Stimulated activated CD4-positive, alpha-beta T cell treated with anti-CD3 and anti-CD28 coated beads, Interleukin-2, amount 100 ng/mL, for 24 hours (primary cell): ENCODE measurements at places on chromosomes 16 and 17.

GRCh38 chr16:64011650-64012049, 1110.2 kb downstream of the CDH11 start:
- DNase-seq, result no peak

- peak; percentile 41 for DNase-seq
Observed at GRCh38 chr17:15957206-15957605, 12.3 kb downstream of the ADORA2B start.

DNA sequence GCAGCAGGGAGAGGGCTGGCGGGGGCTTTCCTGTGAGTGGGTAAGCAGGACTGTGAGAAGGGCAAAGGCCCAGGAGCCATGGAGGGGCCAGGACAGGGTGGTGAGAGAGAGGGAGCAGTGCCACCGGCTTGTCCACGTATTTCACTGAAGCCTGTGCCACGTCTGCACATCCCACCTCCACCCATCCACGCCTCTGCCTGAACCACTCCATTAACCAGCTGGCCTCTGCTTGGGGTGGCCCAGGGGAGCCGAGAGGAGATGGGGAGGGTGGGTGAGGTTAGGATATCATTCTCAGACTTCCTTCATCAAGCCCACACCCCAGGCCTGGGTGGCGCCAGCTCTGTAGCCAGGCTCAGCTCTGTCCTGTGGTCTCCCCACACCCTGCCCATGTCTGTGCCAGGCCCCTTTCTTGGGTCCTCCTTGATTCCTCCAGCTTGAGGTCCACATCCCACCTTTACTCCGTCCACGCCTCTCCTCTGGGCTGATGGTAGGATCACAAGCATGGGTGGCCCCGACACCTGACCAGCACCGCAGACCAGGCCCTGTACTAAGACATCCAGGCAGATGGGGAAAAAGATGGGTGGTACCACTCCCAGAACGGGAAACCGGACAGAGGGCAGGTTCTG, 3.2 kb upstream of the FN3K start:
- no peak for DNase-seq

DNA sequence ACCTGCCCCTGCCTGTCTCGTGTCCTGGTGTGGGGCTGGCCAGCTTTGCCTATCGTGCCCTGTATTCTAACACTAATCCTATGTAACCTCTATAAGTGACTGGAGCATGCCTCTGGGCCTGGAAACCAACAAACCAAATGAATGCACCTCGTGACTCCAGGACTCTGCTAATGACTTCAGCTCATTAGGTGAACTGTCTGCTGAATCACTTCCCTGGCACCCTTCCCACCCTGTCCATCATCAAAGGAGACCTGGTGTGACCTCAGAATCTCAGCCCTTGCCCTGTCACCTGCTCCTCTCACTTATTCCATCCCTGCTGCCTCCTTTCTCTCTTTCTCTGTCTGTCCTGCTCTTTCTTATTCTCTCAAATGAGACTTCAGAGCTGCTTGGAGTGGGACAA, 322.4 kb downstream of the CBLN1 start:
- no peak for DNase-seq

GRCh38 chr17:5557990-5558389, 26.3 kb downstream of the NLRP1 start:
- no peak for DNase-seq

DNA sequence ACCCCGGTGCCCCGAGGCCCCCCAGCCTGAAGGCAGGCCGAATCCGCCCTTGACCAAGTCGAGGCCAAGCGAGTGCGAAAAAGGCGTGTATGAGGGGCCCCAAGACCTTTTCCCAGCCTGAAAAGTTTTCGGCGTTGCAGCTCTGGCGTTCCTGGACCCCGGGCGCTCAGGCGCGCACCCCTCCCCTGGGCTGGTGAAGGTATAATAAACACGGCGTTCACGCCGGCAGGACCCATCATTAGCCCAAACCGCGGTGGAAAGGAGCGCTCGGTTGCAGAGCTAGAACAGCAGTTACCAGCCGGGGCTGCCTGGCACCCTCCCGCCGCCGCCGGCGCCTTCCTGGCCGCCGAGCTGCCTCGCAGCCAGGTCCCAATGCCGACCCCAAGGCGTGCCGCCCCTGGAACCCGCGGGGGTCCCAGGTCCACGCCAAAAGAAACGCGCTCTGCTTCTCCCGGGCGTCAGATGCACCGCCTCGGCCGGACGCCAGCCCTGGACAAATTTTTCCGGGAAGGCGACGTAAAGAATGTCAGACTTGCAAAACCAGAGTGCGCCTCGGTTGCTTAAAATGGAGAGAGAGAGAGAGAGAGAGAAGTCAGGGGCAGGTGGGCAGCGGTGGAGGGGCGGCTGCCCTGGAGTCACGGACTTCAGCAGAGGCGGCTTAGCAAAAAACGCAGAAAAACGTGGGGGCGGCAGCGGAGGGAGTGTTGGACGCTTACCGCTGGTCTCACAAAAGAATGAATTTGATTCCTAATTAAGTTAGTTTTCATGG, 11.5 kb upstream of the FOXF1 start:
- no peak for DNase-seq

DNA sequence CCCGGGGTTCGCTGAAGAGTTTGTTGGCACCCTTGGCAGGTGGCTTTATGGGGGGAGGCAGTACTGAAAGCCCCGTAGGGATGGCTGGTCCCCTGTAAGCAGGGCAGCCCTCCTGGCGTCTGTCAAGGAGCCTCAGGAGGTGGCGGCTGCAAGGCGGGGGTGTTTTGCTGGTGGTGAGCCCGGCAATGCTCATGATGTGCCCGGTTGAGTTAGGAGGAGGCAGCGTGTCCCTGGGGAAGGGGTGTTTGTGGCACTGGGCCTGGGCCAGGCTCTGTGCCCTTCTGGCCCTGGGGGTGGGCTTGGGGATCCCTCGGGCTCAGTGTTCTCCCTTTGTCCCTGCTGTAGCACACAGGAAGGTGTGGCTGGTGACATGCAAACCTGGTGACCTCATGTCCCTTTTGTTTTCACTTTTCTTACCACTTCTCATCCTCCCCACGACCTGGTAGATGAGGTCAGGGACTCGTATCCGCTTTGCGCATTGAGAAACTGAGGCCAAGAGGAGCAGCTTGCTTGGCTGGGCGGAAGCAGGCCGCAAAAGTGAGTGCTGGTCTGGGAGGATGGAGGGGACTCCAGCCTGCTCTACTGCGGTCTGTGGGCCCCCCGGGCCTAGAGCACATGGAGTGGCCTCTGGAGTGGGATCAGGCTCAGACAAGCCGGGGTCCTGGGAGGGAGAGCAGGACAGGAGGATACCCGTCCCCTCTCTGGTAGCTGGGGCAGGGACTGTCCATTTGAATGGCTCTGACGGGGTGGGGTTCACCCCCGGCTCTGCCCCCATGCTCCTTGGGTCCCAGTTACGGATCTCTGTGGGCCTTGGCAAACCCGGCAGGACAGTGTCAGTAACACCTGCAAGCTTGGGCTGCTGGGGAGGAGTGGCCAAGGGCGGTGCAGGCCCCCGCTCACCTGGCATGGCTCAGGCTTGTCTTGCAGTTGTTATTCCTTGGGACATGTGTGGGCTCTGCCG, 2.2 kb downstream of the SNN start:
- no peak for DNase-seq

GRCh38 chr17:15361592-15361991, 20.2 kb upstream of the TEKT3 start:
- DNase-seq, result no peak

GRCh38 chr17:78120971-78121800, 7.4 kb downstream of the TMC6 start:
- DNase-seq, result peak; percentile 51

DNA sequence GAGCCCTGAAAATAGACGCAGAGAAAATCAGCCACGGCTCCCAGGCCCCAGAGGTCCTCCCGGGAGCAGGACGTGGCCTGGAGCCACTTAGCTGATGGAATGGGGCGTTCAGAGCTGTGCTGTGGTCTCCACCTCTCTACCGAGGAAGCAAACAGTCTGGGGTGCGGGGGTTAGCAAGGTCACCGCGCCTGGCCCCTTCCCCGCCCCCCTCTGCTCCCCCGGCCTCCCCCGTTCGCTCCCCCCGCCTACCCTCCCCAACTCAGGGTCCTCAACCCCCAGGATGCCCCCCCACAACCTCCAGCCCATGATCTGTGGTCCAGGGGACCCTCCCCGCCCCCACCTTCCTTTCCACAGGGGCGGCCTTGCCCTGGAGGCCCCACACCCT, 20.6 kb upstream of the C1QTNF8 start:
- no peak for DNase-seq

- DNase-seq, result no peak
Observed at GRCh38 chr17:34054495-34054894, 200.6 kb upstream of the CCL2 start.
